T-helper 9 cell (primary cell): ENCODE measurements at places on chromosomes 5 and 9.
A peak's percentile ranks its signal among the peaks of the same experiment; 100 is the strongest.

DNA sequence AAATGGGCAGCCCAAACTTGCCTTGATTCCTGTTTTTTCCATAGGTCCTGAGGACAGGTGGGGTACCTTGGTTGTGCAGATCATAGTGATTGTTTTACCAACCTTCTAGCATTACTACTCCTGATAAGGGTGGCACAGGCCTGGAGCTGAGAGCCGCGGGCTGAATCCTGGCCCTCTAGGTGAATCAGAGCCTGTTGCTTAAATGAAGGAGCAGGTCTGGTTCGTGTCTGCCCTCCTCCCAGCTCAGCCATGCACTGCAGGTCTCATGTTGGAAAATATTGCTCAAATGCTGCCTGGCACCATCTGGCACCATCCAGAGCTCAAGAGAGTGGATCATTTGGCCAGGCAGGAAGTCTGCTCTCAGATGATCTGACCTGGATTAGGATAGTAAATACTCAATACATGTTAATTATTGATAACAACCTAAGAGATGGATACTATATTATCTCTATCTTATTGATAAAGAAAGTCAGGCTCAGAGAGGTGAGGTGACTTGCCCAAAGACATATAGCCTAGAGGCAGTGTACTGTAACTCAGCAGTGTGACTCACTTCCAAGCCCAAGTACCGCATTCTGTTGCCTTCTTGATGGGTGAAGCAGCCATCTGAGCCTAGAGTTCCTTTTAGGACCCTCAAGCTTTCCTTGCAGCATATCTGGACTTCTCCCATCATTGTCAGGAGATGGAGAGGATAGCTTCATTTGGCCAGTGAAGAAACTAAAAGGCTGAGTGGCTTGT, 104.3 kb upstream of the PITX1 start:
- no peak for DNase-seq

DNA sequence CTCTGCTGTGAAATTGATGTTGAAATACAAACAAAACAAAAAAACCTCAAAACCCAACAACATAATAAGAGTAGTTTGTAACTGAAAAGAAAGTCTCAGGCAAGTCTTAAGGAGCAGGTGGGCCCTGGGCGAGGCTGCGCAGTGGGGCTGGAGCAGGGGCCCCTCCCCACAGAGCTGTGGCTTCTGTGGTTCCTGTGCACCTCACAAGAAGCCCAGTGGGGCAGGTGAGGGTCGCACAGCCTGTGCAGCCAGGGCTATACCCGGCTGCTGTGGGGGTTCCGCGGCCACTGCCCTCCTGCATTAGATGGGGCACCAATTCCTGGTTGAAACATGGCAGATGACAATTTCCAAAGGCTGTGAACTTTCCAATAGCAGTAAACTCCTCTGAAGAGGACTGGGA, 75.3 kb downstream of the TRIO start:
- no peak for DNase-seq

DNA sequence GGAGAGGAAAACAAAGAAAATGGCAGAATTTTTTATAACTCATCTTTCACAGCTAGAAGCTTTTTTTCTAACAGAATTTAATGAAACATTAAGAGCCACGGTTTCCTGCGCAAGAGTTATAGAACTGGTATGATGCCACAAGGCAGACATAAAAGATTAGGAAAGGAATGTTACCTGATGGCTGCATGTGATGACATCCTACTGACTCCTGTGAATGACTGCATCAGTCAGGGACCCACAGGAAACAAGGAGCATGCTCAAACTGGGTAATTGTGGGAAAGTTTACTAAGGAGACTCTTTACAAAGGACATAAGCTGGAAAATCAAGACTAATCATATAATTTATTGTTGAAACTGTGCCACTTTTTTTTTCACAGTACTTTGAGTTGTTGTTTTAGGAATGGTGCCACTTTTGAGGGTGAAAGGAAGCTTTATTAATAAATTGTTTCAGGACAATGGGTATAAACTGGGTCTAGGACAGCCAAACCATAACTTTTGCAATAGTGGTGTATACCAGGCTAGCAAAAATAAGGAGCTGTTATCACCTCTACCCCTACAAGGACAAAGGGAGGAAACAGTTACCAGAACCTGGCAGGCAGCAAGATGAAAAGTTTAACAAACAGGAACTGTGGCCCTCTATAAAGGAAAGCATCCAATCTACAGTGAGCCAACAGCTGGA, 5.1 kb upstream of the TSLP start:
- DNase-seq: no peak

- no peak for DNase-seq
Observed at GRCh38 chr5:141565826-141566570, 52.8 kb downstream of the DIAPH1 start.

- DNase-seq: no peak
Observed at GRCh38 chr5:14439087-14439871, 142.3 kb upstream of the OTULINL start.

GRCh38 chr5:82894716-82895115, 182.5 kb downstream of the TMEM167A start:
- no peak for DNase-seq

DNA sequence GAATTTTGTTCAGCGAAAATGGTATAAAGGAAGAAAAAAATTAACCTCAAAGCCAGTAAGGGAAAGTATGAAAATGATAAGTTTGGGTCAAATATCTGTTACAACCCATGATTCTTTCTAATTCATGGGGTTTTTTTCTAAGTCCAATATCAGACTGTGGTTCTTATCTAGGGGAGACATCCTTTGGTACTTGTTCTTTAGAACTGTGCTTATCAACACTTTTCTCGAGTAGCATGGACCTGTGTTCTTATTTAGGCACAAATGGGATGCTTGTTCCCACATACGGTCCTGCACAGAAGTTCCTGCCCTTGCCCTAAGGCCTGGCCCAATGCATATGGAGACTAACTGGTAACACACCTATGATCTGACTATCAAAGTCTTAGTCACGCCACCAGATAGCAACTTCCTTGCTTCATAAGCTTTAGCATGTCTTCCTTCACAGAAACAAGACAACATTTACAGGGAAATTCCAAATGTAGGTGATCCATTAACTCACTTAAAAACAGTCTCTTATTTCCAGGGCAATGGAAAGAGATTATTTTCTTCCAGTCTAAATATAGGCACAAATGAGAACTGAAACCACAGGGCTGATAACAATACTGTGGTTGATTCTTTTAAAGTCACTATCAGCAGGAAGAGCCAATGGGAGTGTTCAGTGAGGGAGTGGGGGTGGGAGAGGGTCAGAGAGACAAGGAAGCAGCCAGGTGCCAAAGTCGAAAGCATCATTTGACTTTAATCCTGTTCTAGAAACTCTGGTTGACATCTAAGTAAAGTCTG, 268.8 kb upstream of the ANKRD55 start:
- DNase-seq: no peak

DNA sequence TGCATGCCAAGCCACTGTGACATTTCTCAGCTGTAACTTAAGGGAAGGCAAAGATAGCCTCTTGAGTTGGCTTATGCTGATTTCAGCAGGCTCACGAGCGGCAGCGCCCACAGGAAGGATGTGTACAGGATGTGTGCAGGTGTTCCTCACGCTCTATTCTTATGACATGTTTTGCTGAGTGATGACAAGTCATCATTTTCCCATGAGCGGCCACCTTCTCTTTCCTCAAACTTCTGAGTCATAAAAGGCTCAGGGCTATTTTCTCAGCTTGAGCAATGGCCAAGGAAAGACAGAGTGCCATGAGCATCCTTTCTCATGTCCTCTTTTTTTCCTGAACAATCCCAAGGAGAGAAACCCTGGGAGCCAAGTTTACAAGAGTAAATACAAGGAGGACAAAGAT, 365.9 kb downstream of the PLK2 start:
- no peak for DNase-seq

DNA sequence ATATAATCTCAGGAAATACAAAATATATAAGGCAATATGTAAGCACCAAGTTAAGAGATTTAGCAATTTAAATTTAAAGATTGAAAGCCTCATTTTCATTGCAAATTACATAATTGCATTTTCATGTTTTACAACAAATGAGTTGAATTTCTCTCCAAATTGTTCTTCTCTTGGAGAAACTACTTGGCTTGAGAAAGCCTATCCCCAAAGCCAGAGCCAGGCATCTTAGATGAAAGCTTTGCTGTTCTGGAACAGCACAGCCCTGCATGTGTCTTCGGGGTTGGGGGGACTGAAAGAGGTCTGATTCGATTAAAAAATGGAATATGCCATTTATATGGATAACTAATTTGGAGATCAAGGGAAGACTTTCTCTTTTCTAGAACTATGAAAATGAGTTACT, 212.0 kb downstream of the PARP8 start:
- no peak for DNase-seq

DNA sequence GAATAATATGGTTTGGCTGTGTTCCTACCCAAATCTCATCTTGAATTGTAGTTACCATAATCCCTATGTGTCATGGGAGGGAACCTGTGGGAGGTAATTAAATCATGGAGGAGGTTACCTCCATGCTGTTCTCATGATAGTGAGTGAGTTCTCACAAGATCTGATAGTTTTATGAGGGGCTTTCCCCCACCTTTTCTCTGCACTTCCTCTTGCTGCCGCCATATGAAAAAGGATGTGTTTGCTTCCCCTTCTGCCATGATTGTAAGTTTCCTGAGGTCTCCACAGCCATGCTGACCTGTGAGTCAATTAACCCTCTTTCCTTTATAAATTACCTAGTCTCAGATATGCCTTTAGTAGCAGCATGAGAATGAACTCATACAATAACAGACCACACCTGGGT, 63.7 kb upstream of the PRR16 start:
- no peak for DNase-seq

DNA sequence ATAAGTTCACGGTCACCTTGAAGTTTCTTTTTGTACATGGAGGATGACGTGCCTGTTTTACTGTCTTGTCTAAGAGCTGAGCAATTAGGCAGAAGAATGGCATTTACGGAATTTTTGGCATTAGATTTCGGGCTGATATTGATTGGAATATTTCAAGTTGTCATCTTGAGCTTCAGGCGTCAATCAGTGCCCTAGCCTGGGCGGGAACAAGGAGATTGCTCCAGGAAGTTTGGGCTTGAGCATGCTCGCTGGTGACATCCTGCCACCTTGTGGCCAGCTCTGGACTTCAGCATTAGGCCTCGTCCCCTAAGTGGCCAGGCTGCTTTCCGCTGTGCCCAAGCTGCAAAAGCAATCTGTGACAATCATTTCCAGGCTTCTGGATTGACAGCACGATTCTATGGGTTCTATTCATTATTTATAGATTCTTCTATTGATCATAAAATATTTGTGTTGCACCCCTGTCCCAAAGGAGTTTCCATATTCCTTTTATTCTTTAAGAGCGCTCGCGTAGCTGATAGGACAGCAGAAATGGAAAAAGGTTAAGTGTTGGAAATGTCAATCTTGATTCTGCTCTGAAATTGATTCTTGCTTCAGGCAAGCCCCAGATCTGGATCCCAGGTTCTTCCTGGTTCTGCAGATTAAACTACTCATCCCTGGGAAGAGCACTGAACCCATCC, 79.3 kb downstream of the SLC28A3 start:
- DNase-seq: peak; percentile 35

- no peak for DNase-seq
Observed at GRCh38 chr5:91477408-91477807, 94.3 kb upstream of the ARRDC3 start.

DNA sequence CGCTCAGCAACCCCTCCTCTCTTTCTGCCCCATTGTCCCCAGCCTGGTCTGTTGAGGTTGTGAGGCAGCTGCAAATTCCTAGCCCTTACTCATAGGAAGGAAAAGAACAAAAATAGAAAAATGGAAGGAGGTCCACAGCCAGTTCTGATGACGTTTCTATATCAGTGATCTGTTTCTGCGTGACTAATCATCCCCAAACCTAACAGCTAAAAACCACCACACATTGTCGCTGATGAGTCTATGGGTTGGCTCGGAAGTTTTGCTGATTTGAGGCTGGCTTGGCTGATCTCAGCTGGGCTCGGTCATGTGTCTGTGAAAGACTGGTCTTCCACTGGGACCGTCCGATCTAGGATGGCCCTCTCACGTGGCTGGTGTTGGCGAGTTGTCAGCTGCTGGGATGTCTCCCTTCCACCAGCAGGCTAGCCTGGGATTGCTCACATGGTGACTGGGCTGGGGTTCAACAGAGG, 200.6 kb upstream of the ZNF618 start:
- no peak for DNase-seq

- peak; percentile 47 for DNase-seq
Observed at GRCh38 chr5:76733049-76733417, 17.1 kb downstream of the F2R start.

DNA sequence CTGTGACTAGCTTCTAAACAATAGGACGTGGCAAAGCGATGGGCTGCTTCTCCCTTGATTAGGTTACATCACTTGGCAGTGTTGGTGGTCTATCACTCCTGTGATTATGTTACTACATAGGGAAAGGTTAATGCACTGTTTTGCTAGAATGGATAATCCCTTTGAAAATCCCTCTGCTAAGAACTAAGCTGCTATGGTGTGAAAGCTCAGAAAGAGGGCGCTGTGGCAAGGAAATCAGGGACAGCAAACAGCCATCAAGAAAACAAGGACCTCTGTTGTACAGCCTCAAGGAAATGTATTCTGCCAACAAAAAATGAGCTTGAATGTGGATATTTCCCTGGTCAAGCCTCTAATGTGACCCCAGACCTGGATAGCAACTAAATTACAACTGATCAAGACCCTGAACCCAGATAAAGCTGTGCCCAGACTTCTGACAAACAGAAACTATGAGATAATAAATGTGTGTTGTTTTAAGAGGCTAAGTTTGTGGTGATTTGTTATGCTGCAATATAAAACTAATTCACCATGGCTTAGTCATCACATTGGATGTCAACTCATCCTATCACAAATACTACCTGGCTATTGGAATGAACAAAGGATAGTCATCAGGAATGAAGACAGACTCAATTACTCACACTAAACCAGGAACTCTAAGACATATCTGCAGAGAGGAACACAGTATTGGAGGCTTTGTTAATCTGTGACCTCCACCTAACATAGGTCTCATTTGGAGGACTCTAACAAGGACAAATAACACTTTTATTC, 1215.9 kb downstream of the EFNA5 start:
- no peak for DNase-seq

GRCh38 chr9:15155826-15156225, 151.2 kb downstream of the TTC39B start:
- no peak for DNase-seq

DNA sequence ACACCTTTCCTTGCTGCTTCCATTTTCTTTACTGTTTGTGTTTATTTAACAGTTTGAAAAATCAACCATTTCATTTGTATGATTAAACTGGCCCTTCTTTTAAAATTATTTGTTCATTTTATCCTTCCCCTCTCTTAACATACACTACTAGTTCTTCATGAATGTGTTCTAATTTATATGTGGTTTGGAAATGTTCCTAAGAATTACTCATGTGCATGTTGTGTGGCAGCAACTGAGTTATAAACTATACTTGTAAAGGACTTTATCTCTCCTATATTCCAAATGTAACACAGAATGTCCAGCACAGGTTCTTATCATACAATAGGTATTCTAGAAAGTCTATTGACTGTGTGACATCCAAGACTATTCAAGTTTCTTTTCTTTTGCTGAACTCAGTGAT, 358.2 kb upstream of the MEF2C start:
- DNase-seq: no peak
